ENCODE measurements at places on chromosomes 2 and 18.

- no peak for DNase-seq
Measured at GRCh38 chr18:13376841-13377351, 158.3 kb downstream of the LDLRAD4 start.

- DNase-seq = no peak
Measured at GRCh38 chr2:215811003-215811402, 202.3 kb downstream of the MREG start.

DNA sequence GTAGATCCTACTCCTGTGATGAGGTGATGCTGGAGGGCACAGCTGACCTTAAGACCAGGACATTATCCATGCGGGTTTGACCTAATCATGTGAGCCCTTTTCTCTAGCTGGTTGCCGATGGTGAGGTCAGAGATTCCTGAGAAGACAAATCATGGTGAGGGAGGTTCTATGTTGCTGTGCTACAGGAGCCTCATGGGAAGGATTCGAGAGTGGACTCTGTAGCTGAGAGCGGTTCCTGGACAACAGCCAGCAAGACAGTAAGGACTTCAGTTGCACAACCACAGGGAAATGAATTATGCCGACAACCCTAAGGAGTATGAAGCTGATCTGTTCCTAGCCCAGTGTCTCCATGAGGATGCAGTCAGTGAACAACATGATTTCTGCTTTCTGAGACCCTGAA, 80.4 kb downstream of the EPB41L3 start:
- no peak for DNase-seq

- DNase-seq = peak; percentile 88
Measured at GRCh38 chr2:134258684-134259388, 5.0 kb downstream of the MGAT5 start.

DNA sequence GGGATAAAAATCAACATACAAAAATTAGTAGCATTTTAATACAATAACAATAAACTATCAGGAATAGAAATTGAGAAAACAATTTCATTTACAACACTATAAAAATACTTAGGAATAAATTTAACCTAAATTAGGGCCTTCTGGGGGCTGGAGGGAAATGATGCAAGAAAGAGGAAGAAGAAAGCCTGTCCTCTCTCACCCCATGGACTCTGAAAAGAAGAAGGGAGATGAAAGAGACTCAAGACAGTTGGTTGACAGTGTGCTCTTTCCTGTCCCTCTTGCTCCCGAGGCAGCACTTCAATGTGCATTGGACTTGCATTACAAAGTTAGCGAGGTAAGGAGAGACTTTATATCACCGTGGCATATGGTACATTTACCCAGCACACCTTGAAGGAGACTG, 88.5 kb downstream of the VAPA start:
- DNase-seq = no peak

DNA sequence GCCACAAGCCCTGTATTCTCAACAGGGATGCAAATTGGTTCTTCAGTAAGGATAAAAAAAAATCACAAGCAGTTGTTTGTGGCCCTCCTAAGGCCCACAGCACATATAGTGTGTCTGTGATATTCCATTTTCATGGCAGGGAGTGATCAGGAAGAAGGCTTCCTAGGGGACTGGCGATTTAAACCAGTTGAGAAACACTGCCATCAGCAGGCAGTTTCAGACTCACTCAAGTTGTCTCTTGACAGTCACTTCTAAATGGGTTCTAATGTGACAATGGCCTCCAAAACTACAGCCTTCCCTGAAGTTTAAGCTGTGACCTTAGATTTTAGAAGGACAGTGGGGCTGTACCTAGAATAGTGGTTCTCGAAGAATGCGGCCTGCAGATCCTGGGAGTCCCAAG, 6.0 kb downstream of the CIAO1 start:
- DNase-seq = no peak

- peak; percentile 75 for DNase-seq
Measured at GRCh38 chr2:229445501-229446211, 174.6 kb upstream of the PID1 start.

- no peak for DNase-seq
Measured at GRCh38 chr2:175399326-175399725, 217.8 kb upstream of the ATP5MC3 start.

GRCh38 chr18:48904091-48904490, 46.7 kb downstream of the SMAD7 start:
- DNase-seq = no peak

DNA sequence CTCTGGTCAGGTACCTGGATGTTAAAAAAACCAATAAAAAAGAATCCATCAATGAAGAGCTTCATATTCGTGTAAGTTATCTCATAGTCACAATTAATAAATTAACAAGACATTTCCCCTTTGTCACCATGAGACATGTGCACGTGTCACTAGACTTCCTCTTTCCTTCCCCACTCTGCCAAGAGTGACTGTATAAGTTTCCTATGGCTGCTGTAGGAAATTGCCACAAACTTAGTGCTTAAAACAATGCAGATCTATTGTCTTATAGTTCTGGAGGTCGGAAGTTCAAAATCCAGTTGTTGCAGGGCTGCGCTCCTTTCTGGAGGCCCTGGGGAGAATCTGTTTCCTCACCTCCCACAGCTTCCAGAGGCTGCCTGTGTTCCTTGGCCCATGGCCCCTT, 35.8 kb downstream of the SLC9A4 start:
- DNase-seq = no peak

DNA sequence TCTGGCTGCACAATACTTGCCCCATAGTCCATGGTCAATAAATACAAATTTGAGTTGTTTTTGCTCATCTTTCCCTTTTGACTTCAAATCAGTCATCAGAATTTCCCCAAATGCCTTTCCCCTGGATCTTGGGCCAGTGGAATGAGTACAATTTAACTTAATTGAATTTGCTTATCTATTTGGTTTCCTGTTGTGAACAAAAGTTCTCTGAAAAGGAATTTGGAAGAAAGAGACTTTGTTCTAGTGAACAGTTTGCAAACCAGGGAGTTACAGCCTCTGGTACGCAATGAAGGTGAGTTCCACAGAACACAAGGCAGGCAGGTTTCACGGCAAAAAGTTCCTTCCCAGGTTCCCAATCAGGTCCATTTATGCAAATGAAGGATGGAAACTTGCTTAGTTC, 1.2 kb upstream of the UGT1A1 start:
- no peak for DNase-seq

DNA sequence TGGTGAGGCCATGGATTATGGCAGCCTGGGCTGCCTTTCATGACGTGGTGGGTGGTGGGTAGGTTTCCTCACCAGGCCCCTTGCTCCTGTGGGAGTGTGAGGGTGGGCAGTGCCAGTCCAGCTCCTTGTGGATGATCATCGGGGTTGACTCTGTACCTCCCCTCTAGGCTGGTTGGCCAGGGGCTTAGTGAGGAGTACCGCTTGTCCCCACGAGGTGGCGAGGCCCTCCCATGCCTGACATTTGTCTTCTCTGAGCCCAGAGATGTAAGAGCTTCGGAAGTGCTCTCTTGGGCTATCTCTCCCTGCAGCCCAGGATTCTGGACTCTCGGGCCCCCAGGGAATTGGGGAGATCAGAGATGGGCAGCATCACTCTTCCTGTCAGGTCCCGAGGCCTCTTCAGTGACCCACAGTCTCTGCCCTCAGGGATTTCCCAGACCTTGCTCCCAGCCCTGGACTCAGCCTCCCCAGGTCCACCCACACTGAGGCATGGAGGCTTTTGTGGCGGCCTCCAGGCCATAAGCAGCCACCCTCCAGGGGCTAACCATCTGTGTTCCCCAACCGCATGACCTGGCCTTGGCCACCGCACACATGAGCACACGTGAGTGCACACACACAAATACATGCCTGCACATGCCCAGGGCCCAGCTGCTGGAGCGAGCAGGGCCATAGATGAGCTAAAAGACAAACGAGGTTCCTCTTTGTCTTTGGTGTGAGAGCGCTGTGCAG, 6.5 kb downstream of the SPR start:
- no peak for DNase-seq

DNA sequence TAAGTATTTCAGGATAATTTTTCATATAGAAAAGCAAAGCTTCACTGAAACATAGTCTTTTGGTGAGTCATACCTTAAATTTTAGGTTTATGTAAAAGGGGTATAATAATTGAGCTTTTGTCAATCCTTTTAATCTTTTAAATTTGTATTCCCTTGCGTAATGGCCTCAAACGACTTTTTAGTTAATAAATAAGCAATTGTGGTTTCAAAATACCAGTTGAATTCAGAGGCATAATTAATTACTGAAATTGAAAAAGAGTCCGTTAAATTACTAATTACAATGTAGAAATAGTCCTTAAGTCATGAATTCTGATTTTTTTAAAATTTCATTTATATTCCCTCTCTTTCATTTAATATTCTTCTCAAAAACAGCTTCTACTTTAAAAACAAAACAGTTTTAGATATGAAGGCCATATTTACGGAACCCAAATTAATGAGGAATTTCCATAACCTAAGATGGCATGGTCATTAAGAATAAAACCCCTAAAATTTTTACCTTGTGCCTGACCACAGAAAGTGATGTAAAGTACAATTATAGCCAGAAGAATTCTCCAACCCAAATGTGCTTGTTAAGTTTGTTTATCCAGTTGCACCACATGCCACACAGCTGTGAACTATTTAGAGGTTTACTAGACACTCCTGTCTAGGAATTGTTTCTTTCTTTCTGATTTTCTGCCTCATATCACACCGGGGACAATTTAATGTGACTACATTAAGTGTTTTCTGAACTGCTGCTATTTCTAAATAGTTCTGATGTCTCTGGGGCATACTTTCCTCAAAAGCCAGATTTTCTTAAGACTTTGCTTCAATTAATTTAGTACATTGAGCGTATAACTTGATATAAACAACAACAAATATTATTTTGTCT, 60.7 kb upstream of the ITGA4 start:
- no peak for DNase-seq

- no peak for DNase-seq
Measured at GRCh38 chr2:20781656-20782265, 41.1 kb downstream of the LDAH start.

GRCh38 chr2:217166241-217166850, 306.5 kb upstream of the TNP1 start:
- peak; percentile 68 for DNase-seq

- peak; percentile 66 for DNase-seq
Measured at GRCh38 chr2:232038881-232039485, 77.5 kb downstream of the DIS3L2 start.

- DNase-seq = no peak
Measured at GRCh38 chr2:10790228-10790973, 22.2 kb downstream of the PDIA6 start.

GRCh38 chr2:141869572-141869971, 261.2 kb downstream of the LRP1B start:
- no peak for DNase-seq

- DNase-seq = no peak
Measured at GRCh38 chr2:11373096-11373495, 28.7 kb upstream of the ROCK2 start.

- no peak for DNase-seq
Measured at GRCh38 chr18:3693410-3693809, 243.4 kb downstream of the TGIF1 start.

DNA sequence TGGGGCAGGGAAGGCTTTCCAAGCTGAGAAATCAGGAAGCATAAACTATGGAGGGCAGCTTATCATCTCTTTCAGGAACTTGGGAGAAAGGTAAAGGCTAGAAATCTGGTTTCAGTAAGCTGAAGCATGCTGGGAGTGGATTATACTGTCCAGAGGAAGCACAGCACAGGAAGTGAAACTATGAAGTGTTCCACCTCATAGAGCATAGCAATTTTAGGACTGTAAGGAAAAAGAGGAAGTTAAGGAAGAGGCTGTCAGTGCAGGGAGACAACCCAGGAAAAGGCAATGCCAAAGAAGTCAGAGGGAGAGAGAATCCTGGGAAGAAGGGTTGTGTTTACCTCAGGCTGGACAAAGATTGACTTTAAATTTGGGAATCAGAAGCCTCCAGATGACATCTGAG, 51.9 kb downstream of the EFEMP1 start:
- peak; percentile 44 for DNase-seq

DNA sequence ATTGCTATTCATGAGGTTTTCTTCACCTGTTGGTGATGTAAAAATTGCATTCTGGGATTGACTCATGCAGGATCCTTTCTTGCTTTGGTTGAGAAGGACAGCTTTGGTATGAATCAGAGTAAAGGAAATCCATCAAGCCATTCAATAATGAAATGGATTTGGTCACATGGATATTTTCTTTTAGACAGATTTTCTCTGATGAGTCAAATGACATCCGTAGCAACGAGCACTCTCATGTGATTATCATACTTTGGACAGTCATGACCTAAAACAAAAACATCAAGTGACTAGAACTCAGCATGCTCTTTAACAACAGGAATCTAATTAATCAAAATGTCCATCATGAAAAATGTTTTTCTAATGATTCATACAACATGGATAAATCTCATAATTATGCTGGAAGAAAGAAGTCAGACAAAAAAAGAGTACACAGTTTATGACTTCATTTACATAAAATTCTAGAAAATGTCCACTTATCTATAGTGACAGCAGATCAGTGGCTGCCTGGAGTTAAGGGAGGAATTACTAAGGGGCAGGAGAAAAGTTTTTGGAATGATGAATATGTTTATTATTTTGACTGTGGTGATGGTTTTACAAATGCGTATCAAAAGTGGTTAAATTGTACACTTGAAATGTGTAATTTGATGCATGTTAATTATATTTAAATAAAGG, 30.7 kb downstream of the TRAK2 start:
- DNase-seq = no peak

- peak; percentile 24 for DNase-seq
Measured at GRCh38 chr2:185291035-185291647, 447.5 kb upstream of the FSIP2 start.

DNA sequence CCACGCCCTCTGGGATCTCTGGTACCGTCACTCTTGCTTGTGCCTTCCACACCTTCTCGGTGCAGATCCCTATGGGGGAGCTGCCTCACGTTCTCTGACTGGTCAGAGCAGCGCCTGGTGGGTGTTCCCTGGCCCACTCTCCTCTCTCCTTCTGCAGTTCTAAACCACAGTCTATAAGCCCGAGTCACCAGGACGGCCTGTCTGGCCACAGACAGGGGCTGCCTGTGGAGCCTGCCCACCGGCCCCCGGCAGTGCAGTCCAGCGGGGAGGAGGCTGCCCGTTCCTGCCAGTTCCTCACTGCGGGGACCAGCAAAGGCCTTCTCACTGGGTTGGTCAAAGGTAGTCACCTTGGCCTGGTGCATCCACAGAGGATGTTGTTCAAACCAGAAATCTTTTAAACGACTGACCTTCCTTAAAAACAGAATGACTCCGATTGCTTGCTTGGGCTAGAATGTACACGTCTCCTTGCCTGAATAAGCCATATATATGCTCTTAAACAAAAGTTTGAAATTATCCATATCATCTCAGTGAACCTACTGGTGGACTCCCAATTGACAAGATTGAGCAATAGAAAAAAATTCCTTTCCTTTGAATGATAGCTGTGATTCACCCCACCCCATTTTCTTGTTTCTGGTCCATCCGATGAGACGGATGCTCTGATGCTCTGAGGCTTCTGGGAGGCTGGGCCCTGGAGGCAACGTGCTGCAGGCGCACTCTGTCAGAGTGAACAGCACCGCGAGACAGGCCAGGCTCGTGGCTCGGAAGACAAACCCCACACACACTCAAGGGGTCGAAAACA, 61.2 kb downstream of the RALBP1 start:
- DNase-seq = no peak

- no peak for DNase-seq
Measured at GRCh38 chr2:222595581-222595980, 60.3 kb downstream of the FARSB start.

- DNase-seq = no peak
Measured at GRCh38 chr2:232541195-232541960, 1.9 kb downstream of the CHRNG start.
